ENCODE measurements at places on chromosomes 4 and X. TPM values are rescaled to one million over a fixed set of nuclear protein-coding genes. Genes with fewer than 3 reads are reported as not detected.

The IQSEC2 gene
- 0.96 TPM for total RNA-seq

The PITX2 gene
- total RNA-seq, result not detected

The UGT2B10 gene
- not detected for total RNA-seq

DNA sequence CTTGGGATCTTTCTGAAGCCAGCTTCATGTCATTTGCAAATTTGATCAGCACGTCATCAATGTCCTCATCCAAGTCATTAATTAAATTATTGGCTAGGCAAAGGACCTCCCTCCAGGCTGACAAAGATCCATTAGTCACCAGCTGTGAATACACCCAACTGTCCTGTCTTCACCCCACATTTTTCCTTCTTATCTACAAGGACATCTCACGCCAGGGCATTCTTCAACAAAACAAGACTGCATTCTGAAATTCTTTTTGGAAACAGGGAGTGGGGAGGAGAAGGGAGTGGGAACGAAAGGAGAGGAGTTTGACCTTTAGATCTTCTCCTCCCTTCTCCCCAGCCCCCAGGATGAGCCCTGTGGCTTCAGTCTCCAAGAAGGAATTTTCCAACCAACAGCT is 32.7 kb downstream of the NLGN3 start:
- H3K27me3 ChIP-seq, result no peaks in the 10 kb centered on the region
- H3K27ac ChIP-seq, result no peak overlapping the region
- H3K4me3 ChIP-seq, result no peak overlapping the region
- no peaks in the 10 kb centered on the region for H3K4me1 ChIP-seq
- DNase-seq, result no peak

The POLN gene
- 1.5 TPM for total RNA-seq

- no peaks in the 10 kb centered on the region for H3K4me1 ChIP-seq
- H3K27me3 ChIP-seq, result no peaks in the 10 kb centered on the region
- DNase-seq, result no peak
- H3K36me3 ChIP-seq, result no peaks in the 10 kb centered on the region
- H3K4me3 ChIP-seq, result no peak overlapping the region
- H3K27ac ChIP-seq, result no peak overlapping the region
These were observed 69.1 kb downstream of the RASL11B start for GRCh38 chr4:52931243-52931642.

GRCh38 chrX:106791495-106791894 is 11.0 kb upstream of the TBC1D8B start:
- DNase-seq, result no peak
- H3K27me3 ChIP-seq, result no peaks in the 10 kb centered on the region
- no peaks in the 10 kb centered on the region for H3K4me1 ChIP-seq
- no peak overlapping the region for H3K4me3 ChIP-seq
- no peak overlapping the region for H3K27ac ChIP-seq

DNA sequence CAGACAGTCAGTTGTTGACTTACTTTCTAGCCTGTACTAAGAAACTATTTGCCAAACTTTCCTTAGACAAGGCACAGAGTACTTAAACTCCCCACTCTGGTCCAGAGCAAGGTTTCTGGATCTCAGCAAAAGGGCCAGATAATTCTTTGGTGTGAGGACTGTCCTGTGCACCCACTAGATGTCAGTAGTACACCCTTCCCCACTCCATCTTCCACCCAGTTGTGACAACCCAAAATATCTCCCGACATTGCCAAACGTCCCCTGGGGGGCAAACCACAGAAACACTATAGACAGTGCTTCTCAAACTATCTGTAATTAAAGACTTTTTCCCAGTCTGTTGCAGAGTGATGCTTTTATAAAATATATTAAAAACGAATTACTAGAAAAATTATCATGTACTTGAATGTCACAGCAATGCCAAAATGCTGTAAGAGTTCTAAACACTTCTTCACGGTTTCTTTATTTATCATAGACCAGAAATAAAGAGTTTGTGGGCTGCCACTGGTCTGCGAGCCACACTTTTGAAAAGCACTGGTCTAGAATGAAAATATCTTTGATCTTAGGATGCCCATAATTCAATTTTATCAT is 203.5 kb downstream of the PRDM5 start:
- no peaks in the 10 kb centered on the region for H3K27me3 ChIP-seq
- H3K4me3 ChIP-seq, result no peak overlapping the region
- no peaks in the 10 kb centered on the region for H3K4me1 ChIP-seq
- no peak overlapping the region for H3K27ac ChIP-seq
